ENCODE measurements at places on chromosomes 4 and X.
A peak's percentile ranks its signal among the peaks of the same experiment; 100 is the strongest.

DNA sequence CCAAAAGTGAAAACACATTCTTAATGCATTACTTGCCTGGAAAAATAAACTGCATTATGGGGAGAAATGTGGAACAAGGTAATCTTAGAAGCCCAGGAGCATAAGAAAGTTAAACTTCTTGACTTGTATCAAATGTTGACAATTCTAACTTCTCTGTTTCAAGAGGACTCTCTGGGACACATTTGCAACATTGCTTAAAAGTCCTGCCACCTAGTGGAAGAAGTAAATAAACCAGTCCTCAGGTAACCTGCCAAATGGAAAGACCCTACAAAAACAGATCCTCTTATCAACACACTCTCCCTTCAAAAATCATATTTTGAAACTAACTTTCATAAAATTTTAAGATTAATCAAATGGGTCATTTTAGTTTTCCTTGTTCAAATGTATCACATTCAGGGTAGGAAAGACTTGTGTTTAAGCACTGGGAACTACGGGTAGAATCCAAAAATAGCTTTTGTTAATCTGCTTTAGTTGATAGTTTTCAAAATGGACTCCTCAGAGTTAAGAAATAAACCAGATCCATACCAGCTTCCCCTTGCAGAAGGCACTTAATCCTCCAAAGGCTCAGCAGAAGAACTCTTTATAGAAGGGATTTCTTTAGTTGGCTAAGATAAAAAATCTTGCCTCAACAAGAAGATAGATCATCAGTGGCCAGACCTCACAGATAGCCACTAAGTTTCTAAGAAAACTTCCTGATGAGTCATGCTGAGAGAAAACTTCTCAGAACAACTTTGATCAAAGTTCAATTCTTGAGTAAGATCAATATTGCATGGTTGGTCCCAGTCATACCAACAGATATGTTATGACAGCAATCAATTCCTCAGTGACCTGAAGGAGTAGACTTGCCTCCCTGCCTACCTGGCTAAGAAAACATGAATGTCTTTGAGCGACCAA is 141.7 kb downstream of the HHIP start:
- DNase-seq, result peak; percentile 8

DNA sequence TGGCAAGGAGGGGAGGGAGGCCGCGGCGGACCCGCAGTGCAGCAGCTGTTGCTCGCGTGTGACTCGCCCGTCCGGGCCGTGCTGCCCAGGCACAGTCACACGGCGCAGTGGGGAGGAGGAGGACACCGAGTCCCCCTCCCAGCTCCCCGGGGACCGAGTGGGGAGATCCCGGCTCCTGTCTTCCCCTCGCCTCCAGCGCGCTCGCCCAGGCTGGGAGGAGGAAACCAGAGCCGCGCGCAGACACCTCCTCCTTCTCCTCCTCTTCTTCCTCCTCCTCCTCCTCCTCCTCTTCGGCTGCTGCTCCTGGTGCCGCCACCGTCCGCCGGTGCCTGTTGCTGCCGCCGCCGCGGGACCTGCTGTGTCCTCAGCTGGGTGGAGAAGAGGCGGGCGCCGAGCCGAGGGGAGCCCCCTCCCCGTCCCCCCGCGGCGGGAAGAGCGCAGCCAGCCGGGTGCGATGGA is at the start of gene TBC1D1:
TBC1D1 (plus strand) TSS at position 284 of the 459 bp plus-strand sequence. CDS start 11,012 bp downstream, outside the sequence.
- DNase-seq, result peak; percentile 77

- DNase-seq, result no peak
These were observed 70.6 kb upstream of the PUDP start for GRCh38 chrX:7218321-7219152.

- DNase-seq, result no peak
These were observed 92.3 kb upstream of the PSAPL1 start for GRCh38 chr4:7526929-7527535.

DNA sequence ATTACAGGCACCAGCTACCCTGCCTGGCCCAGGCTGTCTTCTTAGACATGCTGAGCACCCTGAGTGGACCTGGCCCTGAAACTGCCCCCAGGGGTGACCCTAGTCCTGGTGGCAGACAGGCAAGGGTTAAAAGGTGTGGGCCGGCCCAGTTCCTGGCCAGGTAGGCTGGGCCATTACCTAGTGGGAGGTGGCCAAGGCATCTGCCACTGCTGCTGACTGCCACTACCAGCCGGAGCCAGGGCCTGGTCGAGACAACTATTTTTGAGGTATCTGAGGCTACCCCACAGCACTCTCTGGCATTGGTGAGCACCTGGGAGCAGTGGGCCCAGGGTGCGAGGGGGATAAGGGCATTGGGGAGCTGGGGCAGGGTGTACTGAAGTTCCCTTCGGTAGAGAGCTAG is at the start of gene CCDC120:
CCDC120 (plus strand) TSS at position 206 of the 400 bp plus-strand sequence. CDS start 3,043 bp downstream, outside the sequence.
- no peak for DNase-seq

DNA sequence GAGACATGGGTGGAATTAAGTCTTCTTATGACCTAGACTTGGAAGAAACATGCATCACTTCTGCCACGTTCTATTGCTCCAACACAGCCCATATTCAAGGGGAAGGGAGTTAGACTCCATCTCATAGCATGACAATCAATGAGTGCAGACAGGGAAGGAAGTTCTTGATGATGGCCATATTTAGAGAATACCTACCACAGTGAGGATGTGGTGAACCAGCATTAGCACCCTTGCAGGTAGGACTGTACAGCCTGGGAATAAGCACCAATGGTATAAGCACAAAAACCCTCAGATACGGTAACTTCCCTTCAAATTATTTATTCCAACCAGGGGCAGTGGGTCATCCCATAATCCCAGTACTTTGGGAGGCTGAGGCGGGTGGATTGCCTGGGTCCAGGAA is 29.8 kb downstream of the PAGE2 start:
- DNase-seq, result no peak

- DNase-seq, result no peak
These were observed 16.5 kb downstream of the PPP1R3F start for GRCh38 chrX:49286136-49286535.

- no peak for DNase-seq
These were observed at the start of gene FGF2 for GRCh38 chr4:122826553-122827257. Gene FGF2 (plus strand): TSS chr4:122826831. CDS start chr4:122827175, 344 bp downstream.

DNA sequence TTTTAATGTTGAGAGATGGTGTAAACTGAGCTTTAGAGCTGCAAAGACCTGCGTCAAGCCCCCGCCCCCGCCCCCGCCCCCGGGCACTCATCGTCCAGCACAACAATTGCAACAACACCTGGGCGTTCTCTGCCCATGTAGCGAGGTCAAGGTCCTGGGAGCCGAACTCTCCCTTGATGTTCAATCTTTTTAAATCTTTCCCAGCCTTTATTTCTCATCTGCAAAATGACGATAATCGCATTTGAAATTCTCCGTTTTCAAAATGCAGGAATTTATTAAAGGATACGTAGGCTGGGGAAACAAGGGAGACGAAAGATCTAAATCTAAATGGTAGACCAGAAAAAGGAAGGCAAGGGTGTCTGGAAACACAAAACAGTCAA is 648 bp upstream of the MSMO1 start:
- DNase-seq, result peak; percentile 77

DNA sequence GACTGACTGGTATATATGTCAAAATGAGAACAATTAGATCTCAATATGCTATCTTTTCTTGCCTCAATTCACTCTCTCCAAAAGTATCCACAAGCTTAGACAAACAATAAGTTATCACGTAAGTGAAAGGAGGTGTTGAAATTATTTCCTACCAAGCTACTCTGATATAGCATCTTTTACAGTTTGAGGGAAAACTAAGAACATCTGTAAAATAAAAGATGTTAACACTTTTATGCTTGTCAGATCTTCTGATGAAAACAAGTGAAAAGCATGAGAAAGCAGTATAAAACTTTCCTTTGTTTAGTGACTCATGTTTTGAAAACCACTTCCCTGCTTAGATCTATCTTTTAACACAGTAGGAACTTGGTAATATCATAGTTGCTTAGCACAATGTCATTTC is 8.4 kb upstream of the MAB21L2 start:
- DNase-seq, result no peak

DNA sequence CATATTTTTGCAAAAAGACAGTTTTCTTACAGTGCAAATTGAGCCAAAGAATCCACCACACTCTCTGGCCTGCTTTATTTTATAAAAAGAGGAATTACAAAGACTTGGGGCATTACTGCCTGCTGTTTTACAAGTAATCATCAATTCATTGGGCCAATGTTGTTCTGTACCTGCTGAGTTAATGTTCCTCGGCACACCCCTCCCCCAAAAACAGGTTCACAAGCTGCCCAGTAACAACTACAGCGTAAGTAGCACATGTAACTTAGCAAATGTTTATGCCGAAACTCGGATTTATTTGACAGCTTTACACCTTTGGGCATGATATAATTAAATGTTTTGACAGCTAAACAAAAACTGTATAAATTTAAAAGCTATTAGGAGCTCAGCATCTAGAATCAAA is 214.6 kb upstream of the MAB21L2 start:
- DNase-seq, result peak; percentile 1

- no peak for DNase-seq
These were observed 5.5 kb downstream of the CENPC start for GRCh38 chr4:67539830-67540229.

- DNase-seq, result peak; percentile 16
These were observed 9.8 kb downstream of the SPP1 start for GRCh38 chr4:87985097-87985886.

DNA sequence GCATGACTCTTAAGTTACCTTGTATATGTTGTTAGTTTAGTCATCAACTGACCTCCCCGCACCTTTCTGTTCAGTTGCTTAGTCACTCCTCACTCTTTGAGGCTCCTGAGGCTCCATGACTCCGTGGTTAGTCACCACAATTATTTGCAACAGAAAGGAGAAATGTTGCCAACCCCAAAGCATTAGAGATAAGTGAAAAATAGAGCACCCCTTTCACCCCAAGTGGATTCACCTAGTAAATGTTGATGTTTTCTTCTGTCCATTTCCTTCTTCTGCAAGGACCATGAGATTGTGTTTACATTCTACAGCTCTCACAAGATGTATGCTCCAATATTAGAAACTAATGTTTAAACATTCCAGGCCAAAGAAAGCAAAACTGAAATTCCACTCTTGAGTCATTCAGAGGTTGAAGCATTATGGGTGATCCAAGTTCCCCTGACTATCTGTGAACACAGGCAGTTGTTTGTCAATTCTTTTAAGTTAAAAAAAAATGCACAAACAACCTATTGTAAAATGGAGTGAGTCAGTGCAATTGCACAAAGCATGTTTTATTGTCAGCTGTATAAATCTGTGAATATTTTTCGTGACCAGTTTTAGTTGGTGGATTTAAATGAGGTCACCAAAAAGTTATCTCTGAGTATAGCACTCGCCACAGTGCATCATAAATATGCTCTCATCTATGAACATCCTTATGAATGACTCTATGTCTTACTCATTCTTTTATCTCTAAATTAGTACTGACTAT is 552.4 kb upstream of the MAGEB2 start:
- DNase-seq, result no peak

DNA sequence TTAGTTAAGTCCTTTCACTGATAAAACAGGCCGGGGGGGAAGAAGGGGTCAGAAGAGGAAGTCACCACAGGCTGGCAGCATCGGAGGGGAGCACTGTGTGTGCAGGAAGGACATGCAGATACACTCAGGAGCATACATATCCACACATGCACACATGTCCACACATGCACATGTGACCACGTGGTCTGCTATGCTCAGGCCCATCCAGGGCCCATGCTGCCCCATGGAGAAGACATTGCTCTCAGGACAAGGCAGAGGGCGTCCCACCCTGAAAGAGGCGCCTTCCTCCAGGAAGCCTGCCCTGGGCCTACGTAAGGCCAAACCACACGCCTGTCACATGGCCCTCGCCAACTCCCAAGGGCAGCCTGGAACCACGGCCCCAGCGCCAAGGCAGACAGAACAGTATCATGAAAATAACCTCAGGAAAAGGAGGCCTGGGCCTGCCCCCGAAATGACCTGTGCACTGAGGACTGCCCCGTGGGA is 15.8 kb downstream of the WDR1 start:
- DNase-seq, result no peak

DNA sequence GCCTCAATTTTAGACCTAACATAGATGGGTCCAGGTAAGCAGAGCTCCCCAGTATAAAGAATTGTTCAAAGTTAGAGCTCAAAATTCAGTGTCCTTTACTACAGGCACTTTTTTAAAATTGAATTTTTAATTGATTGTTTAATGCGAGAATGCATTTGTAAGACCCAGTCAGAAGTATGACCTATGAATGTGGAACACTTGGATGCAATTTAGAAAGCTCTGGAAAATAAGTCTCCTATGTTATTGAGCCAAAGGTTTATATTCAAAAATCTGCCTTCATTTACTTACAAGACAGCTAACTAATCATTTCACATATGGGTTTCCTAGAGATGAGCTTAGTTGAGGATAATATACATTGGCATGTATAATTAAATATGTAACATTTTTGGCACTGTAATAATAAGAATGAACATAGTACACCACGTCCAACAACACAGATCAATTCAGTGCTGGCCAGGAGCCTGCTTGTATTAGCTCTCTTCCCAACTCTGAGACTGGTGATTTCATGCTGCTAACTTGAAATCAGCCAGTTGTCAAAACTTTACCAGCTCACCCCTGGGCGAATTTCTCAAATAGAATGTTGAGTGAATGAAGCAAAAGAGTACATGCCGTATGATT is 197.2 kb upstream of the NPY2R start:
- DNase-seq, result no peak

DNA sequence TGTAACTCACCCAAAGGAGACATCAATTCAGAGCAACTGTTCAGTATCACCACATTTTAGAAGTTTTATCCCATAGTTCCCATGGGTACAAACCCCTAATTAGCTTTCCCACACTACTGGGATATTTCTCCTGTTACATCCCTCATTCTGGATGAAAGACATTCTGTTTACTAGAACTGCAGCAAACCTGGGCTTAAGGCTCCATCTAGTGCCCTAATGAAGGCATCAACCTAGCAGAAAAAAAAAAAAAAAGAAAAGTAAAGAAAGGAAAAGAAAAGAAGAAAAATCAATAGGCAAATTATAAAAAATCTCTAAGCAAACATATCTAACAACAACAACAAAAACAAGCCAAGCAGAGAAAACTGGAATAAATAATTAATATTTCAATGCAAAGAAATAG is 133.7 kb upstream of the CPXCR1 start:
- DNase-seq, result peak; percentile 60

DNA sequence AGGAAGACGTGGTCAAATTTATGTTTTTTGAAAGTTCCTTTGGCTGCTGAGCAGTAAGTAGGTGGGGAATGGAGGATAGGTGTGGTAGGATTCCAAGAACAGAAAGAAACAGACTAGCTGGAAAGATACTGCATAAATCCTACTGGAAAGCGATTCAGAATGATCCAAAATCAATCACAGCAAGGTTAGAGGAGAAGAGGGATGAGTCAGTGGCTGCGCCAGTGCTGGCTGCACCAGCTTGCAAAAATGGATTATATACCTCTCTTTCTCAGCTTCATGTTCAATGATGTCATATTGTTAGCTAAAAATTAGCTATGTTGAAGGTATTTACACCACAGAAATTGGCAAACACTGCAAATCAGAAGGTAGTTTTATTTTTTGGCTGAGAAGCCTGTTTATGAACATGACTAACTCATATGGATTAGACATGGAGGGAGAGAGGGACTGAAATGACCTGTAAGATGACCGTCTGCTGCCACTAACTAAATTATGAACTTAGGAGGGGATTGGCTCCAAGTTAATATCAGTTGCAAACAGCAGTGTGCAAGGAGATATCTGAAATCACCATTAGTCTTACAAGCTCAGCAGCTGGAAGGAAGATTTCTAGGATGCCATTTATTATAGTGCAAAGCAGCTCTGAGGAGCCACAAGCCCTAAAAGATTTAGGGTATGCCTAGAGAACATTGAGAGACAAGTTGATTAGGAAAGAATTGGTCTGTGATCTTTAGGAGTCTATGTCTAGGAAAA is 405.3 kb downstream of the MID1IP1 start:
- DNase-seq, result no peak

Data from NCI-H1417 (cell line).